ENCODE measurements at places on chromosomes 7 and 10.

- DNase-seq: peak; percentile 86
Measured at GRCh38 chr7:99918959-99919813, at the start of gene TRIM4. Gene TRIM4, minus strand, starts transcription at chr7:99919530. Its CDS starts 129 bp downstream, at chr7:99919401.

GRCh38 chr7:73827567-73828106 lies 3.2 kb upstream of the CLDN4 start:
- DNase-seq: peak; percentile 41

- no peak for DNase-seq
Measured at GRCh38 chr7:33444511-33444910, 315.1 kb downstream of the BBS9 start.

- no peak for DNase-seq
Measured at GRCh38 chr10:75226095-75226494, 9.7 kb downstream of the COMTD1 start.

- DNase-seq: peak; percentile 50
Measured at GRCh38 chr10:109773288-109774120, 149.8 kb downstream of the XPNPEP1 start.

All from iPS-NIHi11 (cell line).